Fibroblast of skin of right biceps (primary cell): ENCODE measurements at places on chromosomes 3 and 15.

DNA sequence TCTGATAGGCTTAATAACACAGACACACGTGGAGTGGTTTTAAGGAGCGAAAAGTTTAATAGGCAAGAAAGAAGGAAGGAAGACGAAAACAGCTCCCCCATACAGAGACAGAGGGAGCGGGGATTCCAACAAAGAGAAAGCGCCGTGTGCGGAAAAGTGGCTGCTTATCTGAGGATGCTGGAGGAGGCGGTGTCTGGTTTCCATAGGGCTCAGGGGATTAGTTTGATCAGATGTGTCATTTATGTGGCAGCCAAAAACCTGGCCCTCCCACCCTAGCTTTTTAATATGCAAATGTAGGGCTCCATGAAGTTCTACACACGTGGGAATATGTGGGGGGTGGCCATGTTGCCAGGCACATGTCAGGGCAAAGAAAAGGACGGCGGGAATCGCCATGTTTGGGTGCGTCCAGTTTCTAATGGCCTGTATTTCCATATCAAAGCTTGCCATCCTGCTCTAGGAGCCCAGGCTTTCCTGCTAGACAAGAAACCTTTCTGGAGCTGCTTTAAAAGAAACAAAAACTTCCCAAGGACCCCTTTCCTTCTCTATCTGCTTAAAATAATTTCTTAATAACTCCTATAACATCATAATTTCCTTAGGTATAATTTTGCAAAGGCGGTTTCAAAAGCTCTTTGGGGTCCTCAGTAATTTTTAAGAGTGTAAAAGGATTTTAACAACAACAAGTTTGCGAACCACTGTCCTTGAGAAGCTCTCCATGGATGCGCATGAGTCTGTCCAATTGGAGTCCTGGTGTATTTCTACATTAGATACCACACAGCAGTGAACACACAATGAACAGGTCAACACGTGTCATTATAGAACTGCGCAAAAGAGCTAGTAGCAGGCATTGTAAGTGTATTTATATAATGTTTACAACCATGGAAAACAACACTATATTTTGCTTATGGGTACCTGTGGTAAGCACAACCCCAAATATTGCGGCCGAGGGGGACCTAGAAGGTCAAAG, 622 bp upstream of the ZNF589 start:
- no peak for DNase-seq

- no peak for DNase-seq
These were observed 3.7 kb downstream of the CIB1 start for GRCh38 chr15:90230071-90230494.

- DNase-seq = no peak
These were observed 58.9 kb downstream of the CNOT10 start for GRCh38 chr3:32743934-32744333.

DNA sequence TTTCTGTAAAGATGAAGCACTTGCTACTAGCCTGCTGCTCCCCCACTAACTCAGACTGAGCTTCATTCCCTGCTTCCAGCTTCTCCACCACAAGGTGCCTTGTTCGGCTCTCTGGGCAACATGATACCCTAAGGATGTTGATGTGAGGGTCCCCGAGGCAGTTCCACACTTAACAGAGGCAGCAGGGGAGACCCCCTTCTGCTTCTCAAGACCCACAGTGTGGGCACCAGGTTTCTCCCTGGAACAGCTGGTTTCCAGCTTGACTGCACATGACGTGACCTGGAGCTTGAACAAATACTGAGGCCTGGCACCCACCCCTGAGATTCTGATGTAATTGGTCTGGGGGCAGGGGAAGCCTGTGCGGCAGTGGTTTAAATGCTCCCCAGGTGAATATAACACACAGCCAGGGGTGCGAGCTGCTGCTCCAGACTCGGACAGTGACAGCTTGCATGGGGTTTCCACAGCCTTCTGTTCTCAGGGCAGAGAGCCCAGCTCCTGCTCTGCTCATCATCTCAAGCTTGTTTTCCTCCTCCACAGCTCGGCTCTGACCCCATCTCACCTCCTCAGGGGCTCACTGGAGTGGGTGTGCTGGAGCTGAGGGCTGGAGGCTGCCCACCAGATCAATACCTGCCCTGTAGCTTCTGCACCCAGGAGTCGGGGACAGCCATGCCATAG, 95.0 kb upstream of the HACD2 start:
- no peak for DNase-seq

- DNase-seq = no peak
These were observed 304.1 kb downstream of the ZNF621 start for GRCh38 chr3:40828741-40829415.

DNA sequence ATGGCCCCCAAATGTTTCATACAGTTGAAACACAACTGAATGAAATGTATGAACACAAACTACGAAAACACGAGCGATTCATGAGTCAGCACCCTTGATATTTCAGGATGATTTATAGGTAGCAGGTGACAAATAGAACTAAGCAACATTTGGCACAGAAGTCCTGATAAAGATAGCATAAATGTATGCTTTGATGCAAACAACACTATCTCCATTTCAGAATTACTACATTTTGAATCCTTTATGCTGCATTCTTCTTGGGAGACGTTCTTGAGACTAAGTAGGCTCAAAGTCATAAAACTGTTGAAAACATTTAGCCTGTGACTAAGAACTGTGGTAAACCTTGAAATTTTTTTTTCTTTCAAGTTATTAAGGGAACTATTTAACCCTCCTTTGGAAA, 200.3 kb upstream of the ICE2 start:
- DNase-seq = peak; percentile 68

DNA sequence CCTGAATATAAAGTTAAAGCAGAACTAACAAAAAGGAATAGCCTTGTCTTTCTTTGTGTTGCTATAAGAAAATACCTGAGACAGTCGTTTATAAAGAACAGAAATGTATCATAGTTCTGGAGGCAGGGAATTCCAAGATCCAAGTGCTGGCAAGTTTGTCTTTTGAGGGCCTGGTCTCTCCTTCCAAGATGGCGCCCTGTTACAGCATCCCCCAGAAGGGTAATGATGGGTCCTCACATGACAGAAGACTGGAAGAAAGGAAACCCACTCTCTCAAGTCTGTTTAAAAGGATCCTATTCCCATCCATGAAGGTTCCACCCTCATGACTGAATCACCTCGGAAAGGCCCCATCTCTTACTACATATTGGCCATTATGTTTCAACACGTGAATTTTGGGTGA, 435.1 kb downstream of the MAGI1 start:
- DNase-seq = no peak

GRCh38 chr3:64616953-64617352, 70.8 kb downstream of the ADAMTS9 start:
- DNase-seq = no peak

DNA sequence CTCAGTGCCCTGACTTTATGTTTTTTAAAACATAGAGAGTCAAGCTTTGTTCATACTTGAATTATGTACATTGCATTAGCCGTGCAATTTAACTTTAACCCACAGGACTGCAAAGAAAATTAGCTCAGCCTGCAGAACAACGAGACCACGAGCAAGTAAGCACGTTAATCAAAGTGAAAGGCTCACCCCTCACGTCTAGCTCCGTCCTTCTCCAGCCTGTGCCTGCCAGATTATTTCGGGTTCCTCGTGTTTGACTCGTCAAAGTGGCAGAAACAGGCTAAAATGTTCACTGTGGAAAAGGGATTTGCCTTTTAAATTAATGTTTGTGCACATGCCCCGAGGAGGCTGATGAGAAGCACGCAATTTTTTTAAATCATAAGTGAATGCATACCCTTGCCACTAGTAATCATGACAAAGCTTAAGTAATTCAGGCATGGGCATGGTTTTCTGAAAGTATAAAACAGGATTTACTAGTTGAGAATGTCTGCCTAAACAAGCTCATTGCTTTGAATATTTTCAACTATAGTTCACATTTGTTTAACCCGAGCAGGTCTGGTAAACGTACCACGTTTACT, 15.3 kb downstream of the ZBTB38 start:
- peak; percentile 45 for DNase-seq

GRCh38 chr15:98650417-98651035, 2.2 kb downstream of the IGF1R start:
- peak; percentile 61 for DNase-seq

DNA sequence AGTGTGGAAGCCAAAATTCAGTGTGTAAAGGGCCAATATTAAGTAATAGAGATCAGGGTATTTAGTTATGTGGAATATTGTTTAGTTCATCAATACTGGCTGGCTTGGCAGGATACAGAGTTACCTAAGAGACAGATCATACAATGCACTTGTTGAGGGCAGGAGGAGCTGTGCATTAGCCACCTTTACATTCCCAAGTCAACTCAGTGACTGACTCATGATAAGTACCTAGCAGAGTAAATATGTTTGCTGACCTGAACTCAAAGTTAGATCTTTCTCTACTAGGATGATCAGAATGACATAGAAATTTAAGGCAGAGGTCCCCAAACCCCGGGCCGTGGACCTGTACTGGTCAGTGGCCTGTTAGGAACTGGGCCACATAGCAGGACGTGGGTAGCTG, 3.5 kb upstream of the ABHD17C start:
- DNase-seq = no peak

- DNase-seq = peak; percentile 38
These were observed 31.8 kb downstream of the LPP start for GRCh38 chr3:188185717-188186251.

GRCh38 chr3:177338697-177339219, 141.5 kb upstream of the TBL1XR1 start:
- peak; percentile 35 for DNase-seq

DNA sequence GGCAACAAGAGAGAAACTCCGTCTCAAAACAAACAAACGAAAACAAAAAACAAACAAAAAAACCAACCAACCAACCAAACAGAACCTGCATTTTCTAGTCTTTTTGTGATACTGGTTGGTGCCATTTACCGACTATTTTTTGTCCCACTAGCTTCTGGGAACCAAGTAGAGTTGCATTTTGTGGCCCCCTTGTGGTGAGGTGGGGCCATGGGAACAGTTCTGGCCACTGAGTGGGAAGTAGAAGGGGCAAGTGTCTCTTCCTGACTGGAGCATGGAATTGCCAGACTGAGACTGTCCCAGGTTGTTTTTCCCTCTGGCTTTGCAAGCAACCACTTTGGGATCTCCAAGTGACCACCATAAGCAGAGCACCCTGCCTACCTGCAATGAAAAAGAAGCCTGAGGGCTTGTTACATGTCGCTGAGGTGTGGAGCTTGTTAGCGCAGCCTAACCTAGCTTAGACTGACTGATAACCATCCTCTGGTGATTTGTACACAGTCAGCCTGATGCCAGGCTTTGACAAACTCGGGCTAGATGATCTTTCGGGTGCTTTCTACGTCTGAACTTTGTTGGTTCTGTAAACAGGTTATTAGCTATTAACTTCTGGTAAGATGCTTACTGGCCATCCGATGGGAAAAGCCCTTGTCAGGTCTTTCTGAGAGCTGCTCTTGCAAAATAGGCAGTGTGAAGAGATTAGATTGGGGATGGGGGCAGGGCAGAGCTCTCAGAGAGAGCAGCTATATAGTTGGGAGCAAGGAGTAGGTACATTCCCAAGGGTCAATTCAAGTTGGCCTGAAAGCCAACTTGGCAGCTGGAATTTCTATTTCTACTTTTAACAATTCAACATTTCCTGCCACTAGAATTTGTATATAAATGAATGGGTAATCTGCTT, 172.2 kb downstream of the SSR3 start:
- DNase-seq = peak; percentile 15

GRCh38 chr15:20340931-20341661, 200.5 kb downstream of the GOLGA6L6 start:
- DNase-seq = no peak

- no peak for DNase-seq
These were observed 501.4 kb upstream of the NR2F2 start for GRCh38 chr15:95829062-95829461.

DNA sequence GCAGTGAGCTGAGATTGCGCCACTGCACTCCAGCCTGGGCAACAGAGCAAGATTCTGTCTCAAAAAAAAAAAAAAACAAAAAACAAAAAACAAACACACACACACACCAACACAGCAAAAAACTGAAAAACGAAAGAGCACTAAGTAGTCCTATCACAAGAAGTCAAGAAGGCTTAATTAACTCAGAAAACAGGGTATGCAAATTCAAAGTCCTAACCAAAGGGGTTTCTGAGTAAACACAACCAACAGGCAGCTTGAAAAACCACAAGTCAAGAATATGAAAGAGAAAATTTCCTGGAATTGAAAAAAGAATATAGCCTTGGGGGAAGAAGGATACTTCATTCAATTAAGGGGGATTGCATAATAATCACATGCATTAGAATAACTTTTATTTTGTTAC, 37.7 kb upstream of the PARP14 start:
- no peak for DNase-seq

DNA sequence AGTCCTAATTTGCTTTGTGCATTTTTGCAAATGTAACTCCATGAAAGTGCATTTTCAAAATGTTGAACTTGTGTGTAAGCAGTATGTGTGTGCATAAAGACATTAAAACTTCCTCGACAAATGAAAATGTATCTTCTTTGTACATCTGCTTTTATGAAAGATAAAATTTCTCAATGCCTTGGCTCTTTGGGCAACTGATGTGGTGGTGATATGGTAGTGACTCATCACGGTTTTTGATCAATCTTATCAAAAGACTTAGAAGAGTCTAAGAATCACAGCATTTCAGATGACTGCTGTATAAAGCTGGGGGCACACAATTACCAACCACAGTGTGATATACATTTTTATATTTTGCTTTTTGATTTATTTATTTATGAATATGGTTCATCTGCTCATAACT, 5.4 kb upstream of the MASP1 start:
- DNase-seq = no peak

DNA sequence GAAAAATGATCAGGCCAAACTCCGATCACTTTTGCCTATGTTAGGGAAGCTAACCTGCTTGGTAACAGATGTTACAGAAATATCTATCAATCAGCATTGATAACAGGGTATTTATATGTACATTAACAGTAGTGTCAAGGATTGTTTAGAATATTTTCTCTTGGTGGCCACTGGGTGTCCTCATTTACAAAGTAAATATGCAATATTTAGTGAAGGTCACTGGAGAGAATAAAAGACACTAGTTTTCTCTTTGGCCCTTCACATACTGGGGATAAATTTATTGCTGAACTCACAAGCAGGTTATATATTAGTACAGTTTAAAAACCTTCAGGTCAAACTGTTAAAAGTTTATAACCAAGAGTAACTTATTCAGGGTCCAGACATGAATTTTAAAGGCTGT, 69.0 kb downstream of the TIGIT start:
- DNase-seq = peak; percentile 37

DNA sequence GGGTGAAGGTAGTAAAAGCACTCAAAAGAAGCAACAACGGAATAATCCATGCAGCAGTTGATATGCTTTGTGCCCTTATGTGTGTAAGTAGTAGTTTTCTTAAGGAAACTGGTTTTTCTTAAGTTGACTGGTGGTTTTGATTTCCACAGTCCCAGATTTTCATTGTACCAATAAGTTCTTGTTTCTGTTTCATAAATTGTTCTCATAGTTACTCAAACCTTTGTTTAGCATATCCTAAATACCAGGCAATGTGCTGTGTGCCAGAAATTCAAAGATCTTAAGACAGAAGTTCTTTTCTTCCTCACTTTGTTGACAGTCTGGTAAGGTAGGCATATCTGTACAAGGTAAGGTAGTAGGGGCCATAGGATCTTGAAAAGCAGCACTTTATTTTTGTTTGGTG, 40.0 kb downstream of the DNAJC13 start:
- no peak for DNase-seq

GRCh38 chr3:146473726-146474125, 4.4 kb upstream of the PLSCR2 start:
- DNase-seq = no peak
